ENCODE measurements at places on chromosomes 6 and 20.
A peak's percentile ranks its signal among the peaks of the same experiment; 100 is the strongest.

- no peak for DNase-seq
Measured at GRCh38 chr6:56684342-56685101, 41.8 kb upstream of the DST start.

- DNase-seq: no peak
Measured at GRCh38 chr6:101454106-101454676, 60.7 kb downstream of the GRIK2 start.

DNA sequence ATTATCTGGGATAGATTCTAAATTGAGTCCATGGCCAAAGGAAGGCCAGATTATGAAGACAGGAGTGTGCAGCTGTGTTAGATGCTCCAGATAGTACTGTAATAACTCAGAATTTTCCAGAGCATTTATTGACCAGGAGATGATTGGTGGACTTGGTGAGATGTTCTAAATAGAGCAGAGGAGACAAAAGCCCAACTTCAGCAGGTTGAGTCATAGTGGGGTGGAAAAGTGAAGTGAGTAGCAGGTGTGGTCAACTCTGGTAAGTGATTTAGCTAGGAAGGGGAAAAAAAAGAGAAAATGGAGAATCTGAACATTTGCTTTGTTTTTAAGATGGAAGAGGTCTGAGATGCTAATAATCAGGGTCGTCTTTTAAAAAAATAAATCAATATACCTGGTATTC is 227.4 kb downstream of the TMEM200A start:
- no peak for DNase-seq

DNA sequence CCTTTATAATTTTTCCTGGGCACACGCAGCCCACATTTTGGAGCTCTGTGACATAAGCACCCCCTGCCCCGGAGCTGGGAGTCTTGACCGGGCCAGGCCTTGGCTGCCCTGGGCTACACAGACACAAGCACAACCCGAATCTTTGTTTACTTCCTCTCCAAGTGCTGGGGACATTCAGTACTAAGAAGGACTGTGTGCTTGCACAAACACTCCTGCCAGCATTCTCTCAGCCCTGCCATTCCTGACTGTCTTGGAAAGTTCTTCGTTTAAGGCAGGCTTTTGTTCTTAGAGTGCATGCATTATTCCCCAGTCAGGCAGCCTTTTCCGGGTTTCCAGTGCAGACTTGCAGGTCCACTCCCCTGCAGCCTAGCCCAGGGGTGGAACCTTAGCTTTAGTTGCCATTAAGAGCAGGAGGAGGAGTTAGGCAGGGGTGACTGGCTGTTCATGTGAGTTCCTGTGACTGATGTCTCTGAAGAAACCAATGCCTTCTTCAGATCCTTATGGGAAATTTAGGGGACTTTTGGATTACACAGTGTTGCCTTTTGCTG is 28.6 kb downstream of the FOXO3 start:
- peak; percentile 32 for DNase-seq

GRCh38 chr6:12530345-12530744 is 186.2 kb upstream of the PHACTR1 start:
- DNase-seq: no peak

DNA sequence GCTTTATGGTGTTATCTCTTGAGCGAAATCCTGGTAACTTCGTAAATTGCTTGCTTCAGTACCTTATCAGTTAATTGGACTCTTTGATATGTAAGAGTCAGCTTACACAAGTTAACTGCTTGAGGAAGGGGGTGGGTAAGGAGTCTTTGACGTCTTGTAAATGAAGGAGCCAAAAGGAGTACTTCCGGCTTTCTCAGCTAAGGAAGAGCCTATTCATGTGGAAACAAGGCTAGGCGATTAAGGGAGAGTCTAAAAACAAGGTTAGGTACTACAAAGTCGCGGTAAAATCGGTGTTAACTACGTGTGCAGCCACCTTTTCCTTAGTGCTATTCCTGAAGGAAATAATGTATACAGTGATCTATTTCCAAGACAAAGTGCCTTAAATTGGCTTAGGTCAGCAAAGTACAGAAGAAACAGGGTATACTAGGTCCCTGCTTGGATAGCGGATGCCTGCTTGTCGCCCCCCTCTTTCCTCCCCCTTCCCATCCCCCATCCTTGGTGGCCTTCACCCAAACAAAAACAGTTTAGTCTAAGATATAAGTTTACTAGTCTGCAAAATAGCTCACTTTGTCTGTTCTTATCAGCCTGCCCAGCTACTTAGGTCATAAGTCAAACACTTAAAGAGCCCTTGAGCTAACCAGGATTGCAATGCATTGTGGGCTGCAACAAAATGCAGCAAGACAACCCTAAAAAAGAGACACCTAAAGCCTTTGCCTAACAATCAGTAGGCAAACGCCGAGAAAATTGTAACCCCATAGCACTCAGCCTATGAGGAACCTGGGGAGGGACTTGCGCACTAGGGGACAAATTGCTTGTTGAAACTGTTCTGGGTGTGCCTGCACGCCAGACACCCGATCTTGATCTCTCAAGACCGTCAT is 147.3 kb downstream of the TRIM27 start:
- DNase-seq: no peak

- DNase-seq: peak; percentile 77
Measured at GRCh38 chr20:45456632-45457031, 12.9 kb upstream of the WFDC2 start.

GRCh38 chr6:5592886-5593519 is 331.7 kb downstream of the FARS2 start:
- peak; percentile 39 for DNase-seq

GRCh38 chr20:32984196-32984595 is 20.0 kb downstream of the SUN5 start:
- DNase-seq: no peak

DNA sequence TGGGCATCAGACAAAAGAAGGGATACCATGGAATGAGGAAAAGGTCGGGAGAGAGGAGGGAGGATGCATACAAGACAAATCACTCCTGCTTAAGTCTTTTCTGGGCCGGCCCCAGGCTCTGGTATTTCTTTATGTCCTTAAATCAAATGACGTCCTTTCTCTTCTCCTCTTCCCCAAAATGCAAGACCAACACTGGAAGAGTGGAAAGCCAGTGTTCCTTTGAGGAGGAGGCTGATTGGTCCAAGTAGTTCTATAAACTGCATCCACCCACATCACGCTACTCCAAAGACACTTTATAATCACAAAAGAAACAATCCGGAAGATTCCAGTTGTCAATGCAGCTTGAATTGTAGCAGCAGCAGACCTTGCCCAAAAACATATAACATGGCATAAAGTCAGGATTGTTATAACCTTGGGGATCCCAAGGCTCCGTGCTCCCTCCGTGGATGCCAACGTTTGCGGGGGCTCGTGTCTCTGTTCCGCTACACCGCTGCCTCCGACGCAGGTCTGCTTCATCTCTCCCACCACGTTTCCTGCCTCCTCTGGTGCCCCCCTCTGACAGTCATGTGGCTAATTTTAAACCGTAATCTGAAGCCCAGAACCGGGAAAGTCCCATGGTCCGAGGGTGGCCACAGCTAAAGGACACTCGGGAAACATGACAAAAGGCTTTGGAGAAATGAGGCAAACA is 47.1 kb downstream of the MCUR1 start:
- DNase-seq: peak; percentile 48

- DNase-seq: no peak
Measured at GRCh38 chr20:37742131-37742530, 48.3 kb downstream of the CTNNBL1 start.

DNA sequence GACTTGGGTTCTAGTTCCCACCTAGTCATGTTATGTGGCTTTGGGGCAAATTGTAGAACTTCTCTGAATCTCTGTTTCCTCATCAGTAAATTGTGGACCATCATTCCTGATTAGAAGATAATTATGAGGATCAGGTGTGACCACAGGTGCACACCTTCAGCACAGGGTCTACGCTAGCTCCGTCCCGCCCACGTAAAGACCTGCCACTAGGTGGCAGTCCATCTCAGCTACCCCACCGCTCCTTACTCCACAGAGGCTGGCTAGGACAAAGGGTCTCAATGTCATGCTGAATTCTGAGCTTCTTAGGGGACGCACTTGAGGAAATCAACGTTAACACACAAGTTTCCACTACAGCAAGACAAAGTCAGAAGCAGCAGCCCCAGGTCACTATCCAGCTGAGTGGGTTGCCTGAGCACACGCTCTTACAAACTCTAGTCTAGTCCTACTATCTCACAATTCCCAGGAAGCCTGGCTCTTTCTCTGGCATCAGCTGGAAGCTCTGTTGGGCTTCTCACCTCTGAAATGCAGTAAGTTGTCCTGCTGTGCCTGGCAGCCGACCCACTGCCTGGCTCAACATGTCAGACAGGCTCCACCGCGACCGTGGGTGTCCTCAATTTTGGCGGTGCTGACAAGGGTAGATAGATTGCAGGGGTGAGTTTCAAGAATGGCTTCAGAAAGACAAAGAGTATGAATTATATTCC is 2.0 kb upstream of the PLCG1 start:
- peak; percentile 40 for DNase-seq

DNA sequence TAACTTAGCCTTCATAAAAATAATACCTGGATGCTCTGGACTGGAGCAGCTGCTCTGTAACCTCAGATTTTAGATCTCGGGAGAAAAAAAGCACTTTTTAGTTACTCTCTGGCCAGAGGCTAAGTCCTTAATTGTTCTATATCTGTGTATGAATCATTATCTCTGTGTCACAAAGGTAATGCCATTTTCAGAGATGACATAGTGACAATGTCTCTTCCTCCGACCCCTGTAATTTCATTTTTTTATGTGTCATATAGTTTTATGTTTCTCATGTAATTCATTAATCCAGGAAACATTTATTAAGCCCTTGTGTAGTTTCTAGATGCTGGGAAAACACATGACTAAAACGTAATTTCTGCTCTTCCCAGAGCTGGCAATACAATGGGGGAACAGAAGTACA is 55.6 kb downstream of the SENP6 start:
- DNase-seq: no peak

DNA sequence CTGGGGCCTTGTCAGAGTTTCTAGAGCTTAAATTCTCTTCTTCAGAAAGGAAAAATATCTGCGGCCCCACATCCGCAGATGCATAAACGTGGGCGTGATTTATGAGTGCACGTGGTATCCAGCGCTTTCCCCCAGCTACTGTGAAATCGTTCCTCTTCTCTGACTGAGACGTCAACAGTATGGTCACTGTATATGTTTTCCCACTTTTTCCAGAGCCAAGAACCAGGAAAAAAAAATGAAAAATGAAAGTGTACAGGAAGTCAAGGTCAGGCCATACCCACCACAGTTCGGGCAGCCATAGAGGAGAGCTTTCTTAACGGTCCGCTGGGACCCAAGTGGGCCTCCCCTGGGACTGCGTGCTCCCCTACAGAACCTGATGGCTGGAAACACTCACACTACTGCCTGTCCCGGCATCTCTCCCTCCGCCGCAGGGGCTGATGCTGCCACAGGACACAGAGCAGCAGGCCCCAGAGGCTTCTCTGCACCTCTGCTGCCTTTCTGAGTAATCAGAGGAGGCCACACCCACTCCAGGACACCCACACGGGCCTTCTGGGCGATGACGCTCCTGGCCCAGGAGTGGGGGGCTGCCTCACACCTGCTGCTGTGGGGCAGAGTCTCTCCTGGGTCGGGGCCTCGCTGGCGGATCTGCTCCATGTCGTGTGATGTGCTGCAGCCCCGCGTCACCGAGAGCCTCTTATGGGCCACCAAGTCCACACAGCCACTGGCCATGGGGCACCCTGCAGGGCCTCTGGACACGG is 16.4 kb upstream of the STX16 start:
- DNase-seq: peak; percentile 63

DNA sequence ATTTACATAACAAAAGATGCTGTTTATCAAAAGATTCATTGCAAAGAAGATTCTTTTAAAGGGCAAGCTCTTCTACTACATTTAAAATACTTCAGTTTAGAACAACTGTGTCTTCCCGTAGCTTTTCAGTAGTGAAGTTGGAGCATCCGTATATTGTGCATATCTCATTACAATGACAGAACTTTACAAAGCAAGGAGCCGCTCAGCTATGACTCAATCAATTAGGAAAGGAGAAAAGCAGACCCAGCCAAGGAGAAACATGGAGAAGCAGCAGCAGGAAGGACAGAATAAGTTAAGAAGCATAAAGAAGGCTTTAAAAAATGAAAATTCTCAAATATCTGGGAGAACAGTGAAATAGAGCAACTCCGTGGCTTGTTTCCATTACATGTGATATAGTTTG is 132.6 kb upstream of the SMLR1 start:
- no peak for DNase-seq

DNA sequence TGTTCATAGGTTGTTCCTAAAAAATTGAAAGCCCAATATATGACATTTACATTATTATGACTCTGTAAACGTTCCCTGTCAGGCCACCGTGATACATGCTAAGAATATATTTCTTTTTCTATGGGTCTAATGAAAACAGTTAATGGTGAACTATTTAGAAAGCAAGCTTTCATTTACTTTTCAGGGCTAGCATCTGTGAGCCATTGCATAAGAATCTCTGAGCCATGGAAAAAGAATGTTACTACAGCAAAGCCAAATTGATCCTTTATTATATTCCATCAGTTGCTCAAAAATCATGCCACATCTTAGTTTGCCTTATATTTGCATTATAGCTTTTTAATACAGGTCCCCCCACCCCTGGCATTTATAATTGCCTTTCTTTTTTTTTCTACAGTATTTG is 275.5 kb downstream of the ZFAND3 start:
- DNase-seq: no peak

- DNase-seq: no peak
Measured at GRCh38 chr6:148325316-148326068, 17.1 kb upstream of the SASH1 start.

DNA sequence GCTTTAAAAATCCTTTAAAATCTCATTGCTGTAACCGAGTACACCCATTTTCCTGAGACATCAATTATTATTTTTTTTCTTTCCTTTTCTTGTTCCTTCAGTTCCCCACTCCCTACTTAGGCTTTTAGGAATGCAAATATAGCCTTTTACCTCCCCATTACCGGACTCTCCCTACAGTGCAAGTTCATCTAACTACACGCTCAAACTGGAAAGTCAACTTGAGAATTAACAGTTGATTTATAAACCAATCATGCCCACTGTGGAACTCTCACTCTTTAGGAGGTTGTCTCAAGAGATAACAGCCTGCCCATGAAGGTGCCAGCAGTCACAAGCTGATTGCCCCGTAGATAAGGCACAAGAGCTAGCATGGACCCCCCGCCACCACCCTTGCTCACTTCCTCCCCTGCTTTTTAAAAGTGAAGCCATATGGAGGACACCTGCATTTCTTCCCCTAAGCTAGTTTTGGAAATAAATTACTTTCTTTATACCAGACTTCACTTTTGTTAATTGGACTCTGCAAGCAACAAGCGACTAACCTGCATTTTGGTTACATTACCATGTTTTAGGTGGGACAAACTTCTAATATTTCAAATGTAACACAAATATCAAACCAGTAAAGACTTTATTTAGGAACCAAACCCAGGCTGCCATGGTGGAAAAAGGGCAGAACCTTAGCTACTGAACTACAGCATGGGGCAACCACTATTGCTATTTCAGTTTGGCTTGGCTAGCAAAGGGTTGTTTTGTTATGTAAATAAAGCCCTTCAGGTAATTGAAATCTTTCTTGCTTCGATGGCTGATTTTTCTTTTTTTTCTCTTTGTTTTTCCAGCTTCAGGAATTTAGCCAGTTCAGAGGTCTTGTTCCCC is 34.9 kb downstream of the UBD start:
- peak; percentile 58 for DNase-seq

GRCh38 chr6:15026832-15027231 is 219.0 kb upstream of the JARID2 start:
- DNase-seq: no peak

GRCh38 chr6:144683216-144684070 is 398.3 kb downstream of the UTRN start:
- DNase-seq: no peak

- DNase-seq: no peak
Measured at GRCh38 chr6:121399966-121400365, 35.5 kb upstream of the GJA1 start.

- no peak for DNase-seq
Measured at GRCh38 chr6:20830576-20830975, 296.3 kb downstream of the CDKAL1 start.

GRCh38 chr6:131828951-131829350 is 21.1 kb downstream of the ENPP1 start:
- DNase-seq: no peak

All from common myeloid progenitor, CD34-positive (primary cell).